H1 (cell line): ENCODE measurements at places on chromosomes 2 and 18.

DNA sequence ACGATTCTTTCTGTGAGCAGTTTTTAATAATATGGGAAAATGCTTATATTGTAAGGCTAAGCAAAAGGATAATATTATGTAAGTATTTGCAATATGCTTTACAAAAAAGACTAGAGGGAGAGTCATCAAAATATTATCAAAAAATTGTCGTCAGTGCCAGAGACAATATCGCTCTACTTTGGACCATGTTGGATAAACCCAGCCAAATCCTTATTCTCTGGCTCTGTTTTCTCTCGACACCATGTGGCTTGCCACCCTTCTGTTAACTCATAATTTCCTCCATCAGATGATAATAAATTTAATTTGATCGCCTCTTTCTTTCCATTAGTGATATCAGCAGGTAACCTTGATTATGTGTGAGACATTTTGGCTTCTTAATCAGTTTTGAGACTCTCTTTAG is 129.9 kb downstream of the CDC42EP3 start:
- no peak for DNase-seq

DNA sequence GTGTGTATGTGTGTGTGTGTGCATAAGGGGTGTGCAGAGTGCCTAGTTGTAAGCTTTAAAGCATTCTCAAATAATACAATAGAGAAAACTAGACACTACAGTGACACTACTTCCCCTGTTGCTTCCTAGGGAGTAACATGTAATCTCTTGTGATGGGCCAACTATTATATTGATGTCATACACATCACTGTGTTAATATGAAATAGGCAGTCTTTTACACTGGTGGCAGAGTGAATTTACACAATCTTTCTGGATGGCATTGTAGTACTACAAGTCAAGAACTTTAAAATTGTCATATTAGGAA is 488.0 kb upstream of the ZEB2 start:
- DNase-seq = no peak

DNA sequence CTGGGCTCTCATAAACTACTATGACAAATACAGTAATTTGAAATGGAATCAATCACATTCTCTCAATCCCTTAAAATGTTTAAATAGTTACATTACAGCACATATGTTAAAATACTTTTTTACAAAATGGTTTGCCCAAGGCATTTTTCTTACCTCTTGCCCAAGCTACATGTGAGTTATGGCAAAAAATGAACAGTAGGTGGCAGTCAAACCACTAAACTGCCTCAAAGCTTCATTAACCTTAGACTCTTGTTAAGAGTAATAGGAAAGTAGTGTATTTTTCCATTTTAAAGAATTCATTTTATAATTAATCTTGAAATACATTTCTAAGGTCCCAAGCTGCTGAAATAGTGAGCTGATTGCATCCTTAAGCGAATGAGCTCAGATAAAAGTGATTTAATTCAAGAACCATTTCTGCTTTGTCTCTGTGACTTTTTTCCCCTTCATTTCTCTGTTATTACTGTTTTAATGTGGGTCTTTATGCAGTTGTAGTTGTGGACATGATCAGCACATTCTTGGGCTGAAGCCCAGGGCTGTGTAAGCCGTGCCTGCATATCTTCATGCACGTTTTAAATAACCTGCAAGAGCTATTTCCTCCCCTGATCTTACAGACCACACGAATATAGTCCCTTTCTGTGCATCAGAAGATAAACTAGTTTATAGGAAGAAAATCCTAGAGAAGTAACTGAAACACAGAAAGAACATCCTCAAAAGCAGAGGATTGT is 311.8 kb downstream of the LNPK start:
- DNase-seq = no peak

GRCh38 chr2:74881626-74882298 is 47.8 kb downstream of the HK2 start:
- no peak for DNase-seq

GRCh38 chr2:42108852-42109251 is 60.3 kb upstream of the EML4 start:
- DNase-seq = no peak

GRCh38 chr2:112828251-112828691 is 8.3 kb downstream of the IL1B start:
- DNase-seq = no peak

- DNase-seq = no peak
Observed at GRCh38 chr2:191670076-191670475, 7.9 kb upstream of the NABP1 start.

- DNase-seq = peak; percentile 72
Observed at GRCh38 chr2:218658671-218659257, 659 bp downstream of the ZNF142 start.

GRCh38 chr2:439077-439476 is 151.2 kb upstream of the ALKAL2 start:
- no peak for DNase-seq

DNA sequence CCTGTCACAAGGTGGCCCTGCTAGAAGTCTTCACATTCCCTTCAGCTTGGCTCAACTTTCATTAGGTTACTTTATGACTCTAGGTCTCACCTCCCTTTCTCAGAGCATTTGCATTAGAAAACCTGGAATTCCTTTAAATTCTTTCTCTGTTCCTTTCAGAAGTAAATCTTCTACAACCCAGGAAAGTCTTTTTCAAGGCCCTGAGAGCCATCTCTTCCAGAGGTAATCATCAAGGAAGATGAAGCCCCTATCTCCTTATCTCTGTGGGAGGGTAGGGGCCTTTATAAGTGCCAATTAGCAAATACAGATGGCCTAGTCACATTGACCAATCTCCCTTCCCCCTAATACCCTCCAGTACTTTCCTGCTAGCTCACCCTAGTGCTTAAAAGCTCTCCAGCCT is 848.0 kb upstream of the FAM98A start:
- DNase-seq = peak; percentile 45

DNA sequence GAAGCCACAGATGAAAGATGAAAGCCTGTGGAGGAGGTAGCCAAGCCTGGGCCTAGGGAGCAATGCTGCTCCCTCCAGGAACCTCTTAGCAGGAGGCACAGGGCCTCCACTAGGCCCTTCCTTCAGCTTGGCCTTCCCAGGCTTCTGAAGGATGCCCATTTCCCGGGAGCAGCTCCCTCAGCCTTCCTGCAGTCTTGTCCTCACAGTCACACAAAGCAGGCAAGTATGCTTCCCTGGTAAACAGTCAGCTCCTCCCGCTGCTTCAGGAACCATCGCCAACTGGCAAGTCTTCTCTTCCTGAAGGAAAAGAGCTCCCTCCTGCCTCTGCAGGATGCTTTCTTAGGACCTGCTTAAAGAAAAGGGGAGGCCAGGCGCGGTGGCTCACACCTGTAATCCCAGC is 53.2 kb downstream of the SMAD7 start:
- no peak for DNase-seq

DNA sequence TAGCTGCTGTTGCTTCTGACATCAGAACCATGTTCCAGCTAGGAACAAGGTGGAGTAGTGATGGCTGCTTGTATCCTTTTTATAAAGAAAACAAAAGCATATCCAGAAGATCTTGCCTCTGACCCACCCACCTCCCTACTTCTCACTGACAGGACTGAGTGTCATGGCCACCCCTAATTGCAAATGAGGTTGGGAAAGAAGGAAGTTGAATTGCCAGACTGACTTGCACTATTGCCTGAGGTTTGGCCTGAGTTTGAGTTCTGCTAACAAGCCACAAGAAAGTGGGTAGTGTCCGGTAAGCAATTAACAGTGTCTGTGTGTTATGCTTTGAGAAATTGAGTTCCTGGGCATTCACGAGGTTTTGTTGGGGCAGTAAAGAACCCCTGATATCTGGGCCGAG is 22.8 kb downstream of the SGPP2 start:
- DNase-seq = no peak

DNA sequence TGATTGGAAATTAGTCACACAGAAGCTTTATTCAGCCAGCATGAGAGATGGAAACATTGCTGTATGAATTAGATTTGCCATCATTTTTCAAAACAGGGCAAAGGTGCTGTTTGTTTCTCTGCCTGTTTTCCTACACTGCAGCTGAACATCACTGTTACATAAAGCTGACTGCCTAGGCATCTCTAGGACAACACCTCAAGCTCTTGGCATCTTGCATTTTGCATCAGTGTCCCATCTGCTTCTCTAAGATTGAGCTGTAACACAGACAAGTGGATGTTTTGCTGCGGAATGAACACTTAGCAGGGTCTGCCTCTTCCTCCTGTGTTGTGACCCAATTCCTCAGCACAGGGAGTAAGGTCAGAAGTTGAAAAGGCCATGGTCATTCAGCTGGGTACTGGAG is 4.9 kb downstream of the CCT7 start:
- no peak for DNase-seq

GRCh38 chr2:158740127-158740526 is 55.0 kb upstream of the DAPL1 start:
- no peak for DNase-seq
